ENCODE measurements at places on chromosomes 3 and 15. TPM values are rescaled to one million over a fixed set of nuclear protein-coding genes. Genes with fewer than 3 reads are reported as not detected.

The ZNF860 gene
- total RNA-seq = 0.45 TPM

The ITPR1 gene
- 38.9 TPM for total RNA-seq

The ROBO1 gene
- 7.1 TPM for total RNA-seq

The SFMBT1 gene
- 8.9 TPM for total RNA-seq

The TIPARP gene
- total RNA-seq = 88.9 TPM

The IL16 gene
- total RNA-seq = 21.8 TPM

The RLBP1 gene
- not detected for total RNA-seq

The PLIN1 gene
- total RNA-seq = 1,691 TPM

The WNT5A gene
- 1.7 TPM for total RNA-seq

The P2RY1 gene
- total RNA-seq = 4.3 TPM

The AP4E1 gene
- total RNA-seq = 11.0 TPM

The MAGI1 gene
- 74.8 TPM for total RNA-seq

The VGLL3 gene
- total RNA-seq = 129 TPM

The SLC38A3 gene
- 0.39 TPM for total RNA-seq

The ILDR1 gene
- not detected for total RNA-seq

The SEMA3G gene
- total RNA-seq = 144 TPM

The SSUH2 gene
- 0.45 TPM for total RNA-seq

The FBXL22 gene
- total RNA-seq = 1.0 TPM

The SUCNR1 gene
- 1.8 TPM for total RNA-seq

The GOLGA8J gene
- total RNA-seq = not detected

The LRRFIP2 gene
- total RNA-seq = 37.0 TPM

The GCNT3 gene
- total RNA-seq = 0.55 TPM

The GXYLT2 gene
- 8.4 TPM for total RNA-seq

The BTLA gene
- total RNA-seq = 0.64 TPM

The PLSCR1 gene
- total RNA-seq = 187 TPM

The CNTN3 gene
- 4.0 TPM for total RNA-seq

The CLRN1 gene
- total RNA-seq = not detected

The PLCL2 gene
- total RNA-seq = 12.2 TPM

The KIF23 gene
- total RNA-seq = 1.2 TPM

The EXD1 gene
- not detected for total RNA-seq

The ITGA11 gene
- 4.5 TPM for total RNA-seq

The CACNA1D gene
- 0.45 TPM for total RNA-seq

The SOX14 gene
- total RNA-seq = not detected

The ADAMTS17 gene
- 2.3 TPM for total RNA-seq

The KCTD6 gene
- total RNA-seq = 8.0 TPM

The CELF6 gene
- 1.6 TPM for total RNA-seq
